ENCODE measurements at places on chromosomes 2 and 18.

DNA sequence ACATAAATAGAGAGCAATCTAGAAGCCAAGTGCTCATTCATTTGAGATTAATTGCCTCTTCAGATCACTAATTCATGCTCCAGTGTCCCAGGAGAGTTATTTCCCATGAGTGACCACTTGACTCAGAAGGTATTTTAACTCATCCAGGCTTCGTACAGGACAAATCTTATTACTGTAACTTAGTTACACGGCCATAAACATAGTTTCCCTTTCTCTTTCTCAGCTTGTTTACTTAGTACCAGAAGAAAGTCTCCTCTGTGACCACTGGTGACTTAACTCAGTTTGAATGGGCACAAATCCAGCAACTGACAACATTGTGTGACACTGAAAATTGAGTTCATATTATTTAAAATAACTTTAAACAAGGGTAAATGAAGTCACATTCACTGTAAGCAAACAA, 25.3 kb downstream of the MMADHC start:
- DNase-seq: peak; percentile 97

GRCh38 chr2:18074476-18074875, 196.0 kb downstream of the KCNS3 start:
- DNase-seq: no peak

DNA sequence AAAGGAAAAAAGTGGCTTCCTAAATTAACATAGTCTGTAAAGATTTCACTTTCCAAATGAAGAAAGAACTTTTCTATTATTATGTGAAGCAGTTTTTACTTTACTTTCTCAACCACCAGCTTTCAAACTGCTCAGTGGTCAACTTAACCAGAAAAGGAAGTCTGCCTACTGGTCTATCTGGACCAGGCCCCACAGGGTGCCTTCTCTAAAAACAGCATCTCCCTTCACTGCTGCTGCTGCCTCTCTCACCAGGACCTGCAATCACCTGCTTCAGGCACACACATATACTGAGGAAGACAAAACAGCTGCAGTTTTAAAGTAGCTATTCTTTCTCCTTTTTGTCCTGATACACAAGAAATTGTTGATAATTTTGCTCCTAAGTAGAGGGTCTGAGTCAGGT, 221.3 kb upstream of the DCC start:
- no peak for DNase-seq

DNA sequence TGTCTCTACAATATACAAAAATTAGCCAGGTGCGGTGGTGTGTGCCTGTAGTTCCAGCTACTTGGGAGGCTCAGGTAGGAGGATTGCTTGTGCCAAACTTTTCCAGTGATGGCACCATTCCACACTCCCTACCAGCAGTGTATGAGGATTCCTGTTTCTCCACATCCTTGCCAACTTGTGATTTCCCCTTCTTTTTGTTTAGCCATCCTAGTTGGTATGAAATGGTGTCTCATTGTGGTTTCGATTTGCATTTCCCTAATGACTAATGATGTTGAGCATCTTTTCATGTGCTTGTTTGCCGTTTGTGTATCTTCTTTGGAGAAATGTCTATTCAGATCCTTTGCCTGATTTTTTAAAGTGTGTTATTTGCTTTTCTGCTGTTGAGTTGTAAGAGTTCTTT, 41.0 kb downstream of the EPB41L5 start:
- DNase-seq: no peak

DNA sequence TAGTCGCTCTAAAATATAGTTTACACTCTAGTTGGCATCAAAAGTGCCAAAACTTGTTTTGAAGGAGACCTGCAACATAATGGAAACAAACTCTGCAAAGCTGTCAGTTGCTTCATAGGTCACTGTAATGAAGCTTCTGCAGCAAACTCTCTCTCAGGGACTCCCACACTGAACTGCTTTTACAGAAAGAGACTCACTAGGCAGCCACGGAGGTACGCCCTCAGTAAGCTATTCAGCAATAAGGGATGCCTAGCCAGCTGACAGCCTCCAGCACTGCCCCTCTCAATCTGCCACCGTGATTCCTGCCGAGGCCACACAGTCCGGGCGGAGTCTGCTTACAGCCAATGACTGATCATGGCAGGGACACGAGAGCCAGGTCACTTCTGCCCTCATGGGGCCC, 51.1 kb downstream of the COLEC12 start:
- DNase-seq: no peak

- no peak for DNase-seq
These were observed 427.9 kb downstream of the TXNL1 start for GRCh38 chr18:56210520-56210919.

DNA sequence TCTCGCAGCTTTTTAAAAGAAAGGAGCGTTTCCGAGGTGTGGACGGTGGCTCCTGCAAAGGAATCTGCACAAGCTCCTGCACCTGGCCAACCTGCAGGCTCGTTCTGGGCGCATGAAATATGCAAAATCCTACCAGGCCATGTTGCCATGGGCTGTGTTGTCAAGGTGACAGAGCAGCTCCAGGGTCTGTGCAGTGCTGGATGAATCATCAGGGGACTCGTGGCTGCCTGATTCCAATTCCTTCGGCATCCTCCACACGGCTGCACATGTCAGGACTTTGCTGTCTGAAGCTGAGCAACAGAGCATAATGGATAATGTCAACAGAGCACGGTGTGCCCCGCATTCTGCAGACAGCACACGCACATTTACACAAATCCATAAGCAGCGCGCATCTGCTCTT, 120.5 kb downstream of the EIPR1 start:
- DNase-seq: peak; percentile 12

DNA sequence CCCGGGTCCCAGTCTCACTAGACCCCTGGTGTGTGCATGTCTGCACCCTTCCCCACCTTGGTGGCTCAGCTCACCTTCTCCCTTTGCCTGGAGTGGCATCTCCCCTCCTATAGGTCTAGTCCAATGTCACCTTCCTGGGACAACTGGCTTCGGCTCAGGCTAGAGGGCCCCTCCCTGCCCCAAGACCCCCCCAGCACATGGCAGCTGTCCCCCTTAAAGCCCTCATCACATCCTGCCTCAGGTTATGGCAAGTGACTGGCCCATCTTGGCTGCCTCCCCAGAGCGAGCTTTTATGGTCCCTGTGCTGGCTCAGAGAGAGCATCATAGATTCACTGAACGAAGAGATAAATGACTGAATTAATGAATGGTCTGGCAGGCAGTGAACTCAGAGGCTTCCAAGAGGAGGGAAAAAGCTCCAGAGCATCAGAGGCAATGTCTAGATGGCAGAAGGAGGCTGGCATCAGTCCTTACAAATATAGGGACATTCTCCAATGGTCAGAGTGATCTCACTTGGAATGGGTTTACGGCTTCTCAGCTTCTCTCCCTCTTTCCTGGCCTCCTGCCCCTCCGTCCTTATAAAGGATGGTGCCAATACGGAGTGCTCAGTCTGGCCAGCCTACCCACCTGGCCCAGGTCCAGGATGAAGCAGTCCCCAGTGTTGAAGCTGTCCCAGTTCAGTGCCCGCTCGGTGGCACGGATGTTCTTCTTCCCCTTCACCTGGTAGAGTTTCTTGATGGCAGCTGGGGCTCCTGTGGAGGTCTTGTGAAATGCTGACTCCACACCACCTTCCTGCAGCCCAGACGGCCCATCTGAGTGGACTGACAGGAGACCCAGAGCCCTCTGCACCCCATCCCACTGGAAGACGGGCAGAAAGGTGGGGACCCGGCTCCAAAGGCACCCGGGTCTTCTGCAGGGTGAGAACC, 9.4 kb downstream of the CAPG start:
- no peak for DNase-seq

GRCh38 chr2:143482316-143482715, 353.1 kb downstream of the ARHGAP15 start:
- no peak for DNase-seq

- no peak for DNase-seq
These were observed 33.6 kb downstream of the NCAPH start for GRCh38 chr2:96369186-96369585.

GRCh38 chr18:23231340-23232021, 96.2 kb downstream of the CABLES1 start:
- DNase-seq: no peak

DNA sequence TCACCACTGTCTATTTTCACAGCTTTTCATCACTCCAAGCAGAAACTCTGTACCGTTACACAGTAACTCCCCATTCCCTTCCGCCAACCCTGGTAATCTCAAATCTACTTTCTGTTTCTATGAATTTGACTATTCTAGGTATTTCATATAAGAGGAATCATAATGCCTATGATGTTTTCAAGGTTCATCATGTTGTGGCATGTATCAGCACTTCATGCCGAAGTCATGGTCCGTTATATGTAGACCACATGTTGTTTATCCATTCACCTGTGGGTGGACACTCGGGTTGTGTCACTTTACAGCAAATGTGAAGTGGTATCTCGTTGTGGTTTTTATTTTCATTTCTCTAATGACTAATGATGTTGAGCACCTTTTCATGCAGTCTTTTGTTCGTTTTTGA, 21.6 kb downstream of the CPSF3 start:
- no peak for DNase-seq

DNA sequence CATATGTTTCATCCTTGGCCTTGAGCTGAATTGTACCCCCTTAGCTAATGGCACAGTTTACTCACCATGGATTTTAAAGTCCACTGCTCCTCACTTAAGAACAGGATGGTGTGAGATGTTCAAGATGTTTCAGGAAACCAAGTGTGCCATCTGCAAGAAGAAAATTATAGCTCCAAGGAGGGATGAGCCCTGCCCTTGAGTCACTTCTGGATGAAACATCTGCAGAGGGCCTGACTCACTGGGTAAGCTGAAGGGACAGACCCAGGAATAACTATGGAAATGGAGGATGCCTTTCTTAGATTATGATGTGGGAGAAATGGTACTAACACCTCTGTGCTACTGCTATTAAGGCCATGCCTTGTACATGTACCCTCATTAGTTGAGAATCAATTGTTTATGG, 6.4 kb downstream of the MARS2 start:
- no peak for DNase-seq

- no peak for DNase-seq
These were observed 29.5 kb upstream of the CHMP1B start for GRCh38 chr18:11821643-11822237.

DNA sequence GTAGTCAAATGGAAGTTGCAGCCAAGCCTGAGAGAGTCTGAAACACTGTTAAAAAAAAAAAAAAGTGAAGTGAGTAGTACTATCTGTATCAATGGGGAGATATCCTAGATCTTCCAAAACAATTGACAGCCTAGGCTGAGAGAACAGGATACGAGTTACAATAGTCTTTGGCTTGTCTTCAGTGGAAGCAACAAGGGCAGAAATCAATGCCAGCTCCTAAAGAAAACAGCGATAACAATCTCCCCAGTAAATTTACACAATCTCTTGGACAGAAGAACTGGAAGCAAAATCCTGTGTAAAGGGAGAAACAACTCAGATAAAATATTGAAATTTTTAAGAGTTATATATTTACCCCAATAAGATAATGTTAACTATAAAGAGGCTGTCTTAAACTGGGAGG, 508.7 kb downstream of the LRRTM4 start:
- no peak for DNase-seq

DNA sequence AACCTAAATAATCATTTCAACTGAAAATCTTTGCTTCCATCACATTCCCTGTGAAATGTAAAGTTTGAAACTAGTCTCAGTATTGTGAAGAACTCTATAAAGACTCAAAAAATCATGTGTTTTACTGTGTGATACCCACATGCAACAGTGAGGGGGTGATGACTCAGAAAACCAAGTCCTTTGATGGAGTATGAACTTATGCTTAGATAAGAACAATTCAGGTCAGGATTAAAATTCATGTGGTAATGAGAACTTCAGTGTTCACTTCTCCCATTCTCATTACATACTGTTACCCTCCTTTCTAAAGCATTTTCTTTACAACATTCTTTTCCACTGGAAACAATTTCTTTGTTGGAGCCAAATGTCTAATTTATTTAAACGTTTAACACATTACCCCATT, 360.2 kb downstream of the FSIP2 start:
- DNase-seq: no peak

DNA sequence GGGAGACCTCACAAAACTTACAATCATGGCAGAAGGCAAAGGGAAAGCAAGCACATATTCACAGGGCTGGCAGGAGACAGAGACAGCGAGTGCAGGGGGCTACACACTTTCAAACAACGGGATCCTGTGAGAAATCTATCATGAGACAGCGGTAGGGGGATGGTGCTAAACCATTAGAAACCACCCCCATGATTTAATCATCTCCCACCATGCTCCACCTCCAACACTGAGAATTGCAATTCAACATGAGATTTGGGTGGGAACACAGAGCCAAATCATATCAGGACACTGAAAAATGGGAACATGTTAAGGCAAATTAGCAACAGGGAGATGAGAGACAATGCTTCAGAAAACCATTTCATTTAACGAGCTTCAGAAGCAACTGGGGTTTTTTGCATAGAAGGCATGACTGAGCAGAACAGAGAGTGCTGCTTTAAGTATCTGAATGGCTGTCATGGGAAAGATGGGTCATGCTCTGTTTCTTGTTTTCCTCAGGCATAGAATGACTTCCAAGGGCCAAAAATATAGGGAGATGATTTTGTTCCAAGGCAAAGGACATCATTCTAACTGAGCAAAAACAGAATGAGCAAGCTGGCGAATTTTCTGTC, 100.8 kb upstream of the MAP2 start:
- DNase-seq: no peak

DNA sequence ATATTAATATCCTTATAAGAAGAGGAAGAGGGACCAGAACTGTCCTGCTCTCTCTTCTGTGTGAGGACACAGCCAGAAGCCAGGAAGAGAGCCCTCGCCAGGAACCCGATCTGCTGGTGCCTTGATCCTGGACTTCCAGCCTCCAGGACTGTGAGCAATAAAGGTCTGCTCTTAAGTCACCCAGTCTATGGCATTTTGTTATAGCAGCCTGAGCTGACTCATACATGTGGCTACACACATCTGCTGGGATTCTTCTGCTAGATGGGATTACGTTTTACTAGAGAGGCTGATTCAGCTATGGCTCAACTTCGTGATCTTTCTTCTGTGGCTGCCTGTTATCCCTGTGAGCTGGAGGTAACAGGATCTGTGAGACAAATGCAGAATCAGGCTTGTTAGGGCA, 29.6 kb downstream of the ARL4C start:
- DNase-seq: no peak

- DNase-seq: no peak
These were observed 49.5 kb upstream of the DTNA start for GRCh38 chr18:34660572-34660971.

- DNase-seq: no peak
These were observed 18.1 kb upstream of the RANBP2 start for GRCh38 chr2:108701208-108701607.

DNA sequence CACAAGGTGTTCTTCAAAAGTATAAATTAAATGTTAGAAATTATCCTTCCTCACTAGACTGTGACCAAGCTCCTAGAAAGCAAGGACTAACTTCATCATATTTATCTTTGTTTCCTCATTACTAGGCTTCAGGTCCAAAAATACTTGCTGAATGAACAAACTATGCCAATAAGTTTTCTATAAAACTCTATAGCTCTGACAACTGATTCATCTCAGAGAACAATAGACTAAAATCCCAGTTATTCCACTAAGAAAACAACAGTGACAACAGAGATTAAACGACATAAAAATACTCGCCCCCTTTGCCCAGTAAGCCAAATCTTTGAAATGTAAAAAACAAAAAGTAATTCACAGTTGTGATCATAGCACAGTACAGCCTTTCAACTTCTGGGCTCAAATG, 13.6 kb downstream of the TLK1 start:
- no peak for DNase-seq

GRCh38 chr2:223884399-223884798, 47.0 kb upstream of the AP1S3 start:
- no peak for DNase-seq

- DNase-seq: peak; percentile 35
These were observed 61.2 kb downstream of the RND3 start for GRCh38 chr2:150426315-150426714.
